ENCODE measurements at places on chromosomes 4 and X.

DNA sequence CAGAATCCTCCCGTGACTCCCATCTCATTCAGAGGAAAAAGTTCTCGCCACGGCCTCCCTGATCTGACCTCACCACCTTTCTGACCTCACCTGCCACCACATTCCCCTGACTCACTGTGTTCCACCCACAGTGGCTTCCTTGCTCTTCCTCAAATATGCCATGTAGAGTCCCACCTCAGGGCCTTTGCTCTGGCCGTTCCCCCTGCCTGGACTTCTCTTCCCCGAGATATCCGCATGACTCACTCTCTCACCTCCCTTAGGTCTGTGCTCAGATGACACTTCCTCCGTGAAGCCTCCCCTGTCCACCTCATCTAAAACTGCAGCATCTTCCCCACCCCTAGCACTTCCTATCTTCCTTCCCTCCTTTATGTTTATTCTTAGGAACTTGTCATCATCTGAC lies 7.2 kb upstream of the TSPYL2 start:
- no peak for DNase-seq

- DNase-seq, result no peak
These were observed 28.2 kb downstream of the PHKA1 start for GRCh38 chrX:72685810-72686456.

GRCh38 chr4:10123227-10124101 lies 6.9 kb upstream of the WDR1 start:
- DNase-seq, result no peak

DNA sequence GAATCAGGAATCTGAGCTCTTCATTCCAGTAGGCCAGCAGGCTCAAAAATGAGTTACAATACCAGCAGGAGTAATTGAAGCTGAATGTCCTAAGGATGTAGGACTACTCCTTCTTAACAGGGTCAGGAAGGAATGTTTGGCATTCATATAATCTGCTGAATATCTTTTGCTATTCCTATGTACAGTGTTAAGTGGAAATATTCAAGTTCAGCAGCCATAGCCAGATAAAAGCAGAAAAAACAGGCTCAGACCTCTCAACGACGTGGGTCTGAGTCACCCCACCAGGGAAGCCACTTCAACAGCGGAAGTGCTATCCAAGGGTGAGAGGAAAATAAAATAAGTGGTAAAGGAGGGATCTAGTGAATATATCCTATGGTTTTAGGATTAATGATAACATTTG lies 577.0 kb downstream of the SPOCK3 start:
- no peak for DNase-seq

- no peak for DNase-seq
These were observed 41.7 kb downstream of the FAM53A start for GRCh38 chr4:1642196-1642951.

DNA sequence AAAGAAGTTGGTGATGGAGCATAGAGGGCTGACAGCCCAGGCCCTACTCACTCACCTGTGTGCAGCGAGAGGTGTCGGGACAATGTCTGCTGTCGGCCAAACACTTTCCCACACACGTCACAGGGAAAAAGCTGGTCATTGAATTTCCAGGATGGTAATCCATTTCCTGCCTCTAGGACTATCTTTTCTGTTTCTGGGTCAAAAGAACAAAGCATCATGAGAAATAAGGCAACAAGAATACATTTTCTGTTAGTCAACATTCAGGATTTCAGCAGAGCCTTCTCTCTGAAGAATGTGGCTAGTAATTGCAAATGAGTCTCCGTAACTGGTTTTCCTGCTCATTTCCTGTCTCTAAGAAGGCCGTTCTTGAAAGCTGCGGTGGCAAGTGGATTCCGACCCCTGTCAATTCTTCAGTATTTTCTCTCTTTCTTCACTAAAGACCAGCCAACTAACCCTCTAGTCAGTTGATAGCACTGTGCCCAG lies 99.4 kb downstream of the C4orf51 start:
- DNase-seq, result no peak

DNA sequence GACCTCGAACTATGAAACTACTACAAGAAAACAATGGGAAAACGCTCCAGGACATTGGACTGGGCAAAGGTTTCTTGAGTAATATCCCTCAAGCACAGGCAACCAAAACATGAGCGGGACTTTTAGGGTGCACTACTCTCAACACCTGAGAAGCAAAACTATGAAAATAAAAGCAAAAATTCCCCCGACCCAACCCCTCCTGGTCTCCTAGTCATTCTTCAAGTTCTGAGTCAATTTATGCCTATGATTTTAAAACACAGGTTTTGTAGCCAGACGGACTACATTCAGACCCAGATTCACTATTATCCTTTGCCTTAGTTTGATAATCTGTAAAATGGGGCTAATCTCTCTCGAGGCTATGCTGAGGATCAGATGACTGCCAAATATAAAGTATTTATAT lies 97.0 kb downstream of the SOWAHB start:
- no peak for DNase-seq

- DNase-seq, result no peak
These were observed 136.2 kb downstream of the HMX1 start for GRCh38 chr4:8735236-8736089.

DNA sequence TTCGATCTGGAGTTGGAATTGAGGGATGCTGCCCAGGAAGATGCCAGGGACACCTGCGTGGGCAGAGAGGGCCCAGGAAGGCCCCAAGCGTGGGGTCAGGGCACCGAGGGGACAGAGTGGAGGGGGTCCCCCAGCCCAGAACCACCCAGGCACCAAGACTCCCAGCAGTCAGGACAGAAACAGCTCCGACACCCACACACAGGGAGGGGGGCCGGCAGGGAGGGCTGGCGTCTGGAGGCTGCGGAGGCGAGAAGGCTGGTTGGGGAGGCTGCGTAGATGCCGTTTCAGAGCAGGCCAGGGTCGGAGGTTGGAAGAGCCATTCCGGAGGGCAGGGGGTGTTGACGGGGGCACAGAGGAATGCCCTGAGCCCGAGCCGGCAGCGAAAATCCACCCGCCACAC lies 23.6 kb downstream of the ATP5ME start:
- DNase-seq, result no peak

GRCh38 chr4:22848332-22848731 lies 155.6 kb downstream of the GBA3 start:
- no peak for DNase-seq

DNA sequence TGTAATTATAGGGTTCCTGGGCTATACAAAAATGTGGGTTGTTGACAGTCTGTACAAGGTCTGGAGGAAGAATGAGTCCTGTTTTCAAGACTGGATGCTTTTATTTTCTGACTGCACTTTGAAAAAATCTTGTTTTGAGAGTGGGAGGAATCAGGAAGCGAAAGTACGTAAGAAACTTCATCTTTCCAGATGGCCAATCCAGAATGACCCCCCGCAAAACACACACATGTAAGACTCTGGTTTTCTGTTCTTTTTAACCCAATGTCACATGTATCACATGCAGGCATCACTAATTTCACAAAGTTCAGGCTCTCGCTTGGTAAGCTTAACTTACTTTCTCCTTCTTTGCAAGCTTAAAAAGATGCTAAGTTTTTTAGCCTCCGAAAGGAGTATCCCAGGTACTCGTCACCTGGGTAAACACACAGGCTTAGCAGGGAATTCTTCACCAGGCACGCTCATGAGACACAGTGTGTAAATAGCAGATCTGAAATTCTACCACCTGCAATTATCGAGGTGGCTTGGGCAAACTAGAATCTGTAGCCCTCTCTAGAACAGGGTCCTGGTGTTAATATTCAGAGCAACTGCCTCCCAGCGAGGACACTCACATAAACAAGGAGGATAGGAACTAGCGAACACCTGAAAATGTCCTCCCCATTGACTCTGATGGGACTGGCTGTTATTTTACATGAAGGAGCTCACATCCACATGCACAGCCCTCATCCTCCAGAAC lies 90.7 kb downstream of the NSUN7 start:
- no peak for DNase-seq

- no peak for DNase-seq
These were observed 26.1 kb downstream of the ARHGEF6 start for GRCh38 chrX:136754651-136755050.

DNA sequence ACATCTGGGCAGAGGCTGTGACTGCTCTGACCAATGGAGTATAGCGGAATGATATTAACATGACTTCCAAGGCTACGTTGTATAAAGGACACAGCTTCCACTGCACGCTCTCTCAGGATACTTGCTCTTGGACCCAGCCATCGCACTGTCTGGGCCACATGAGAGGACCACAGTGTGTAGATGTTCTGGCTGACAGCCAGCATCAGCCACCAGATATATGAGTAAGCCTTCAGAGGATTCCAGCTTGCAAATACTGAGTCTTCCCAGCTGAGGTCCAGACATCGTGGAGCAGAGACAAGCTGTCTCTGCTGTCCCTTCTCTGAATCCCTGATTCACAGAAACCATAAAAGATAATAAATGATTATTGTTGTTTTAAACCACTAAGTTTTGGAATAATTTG lies 146.8 kb upstream of the USP9X start:
- no peak for DNase-seq

DNA sequence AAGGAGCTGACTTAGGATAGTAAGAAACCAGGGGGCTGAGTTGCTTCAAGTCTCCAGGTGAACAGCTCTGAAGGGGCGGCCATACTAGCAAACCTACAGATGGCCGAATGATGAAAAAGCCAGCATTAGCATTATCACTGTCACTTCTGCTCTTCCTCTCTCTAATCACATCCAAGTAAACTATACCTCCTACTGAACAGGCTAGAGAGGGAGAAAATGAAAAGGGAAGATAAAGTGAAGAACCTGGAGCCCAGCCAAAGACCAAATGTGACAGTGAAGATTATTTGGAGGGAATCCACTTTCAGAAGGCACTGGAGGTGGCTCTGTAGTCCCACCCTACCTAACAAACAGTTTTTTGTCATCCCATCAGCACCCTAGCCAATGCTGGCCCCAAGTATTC lies 50.4 kb upstream of the PRPS1 start:
- DNase-seq, result no peak

GRCh38 chrX:1059576-1060561 lies 152.6 kb downstream of the CRLF2 start:
- DNase-seq, result no peak

DNA sequence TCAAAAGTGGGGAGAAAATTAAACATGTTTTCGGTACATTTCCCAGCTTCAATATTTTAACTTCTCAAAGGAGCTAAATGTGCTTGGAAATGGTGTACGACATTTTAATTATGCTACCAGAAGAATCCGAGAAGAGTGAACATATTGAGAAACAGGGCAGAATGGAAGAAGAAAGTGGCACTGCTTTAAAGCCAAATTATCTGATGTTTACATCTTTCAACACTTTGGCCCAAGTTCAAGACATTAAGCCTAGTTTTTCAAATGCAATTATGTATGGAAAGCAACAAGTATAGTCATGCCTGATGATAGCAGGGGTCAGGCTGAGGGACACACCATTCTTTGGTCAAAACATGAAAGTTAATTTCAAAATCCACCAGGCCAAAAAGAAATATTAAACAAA lies 577.9 kb upstream of the ZFP42 start:
- DNase-seq, result no peak

GRCh38 chr4:113109106-113109718 lies 59.8 kb downstream of the ANK2 start:
- no peak for DNase-seq

GRCh38 chr4:1746919-1747602 lies 25.7 kb downstream of the TACC3 start:
- DNase-seq, result no peak

GRCh38 chr4:62914758-62915157 lies 1494.5 kb downstream of the TECRL start:
- no peak for DNase-seq

DNA sequence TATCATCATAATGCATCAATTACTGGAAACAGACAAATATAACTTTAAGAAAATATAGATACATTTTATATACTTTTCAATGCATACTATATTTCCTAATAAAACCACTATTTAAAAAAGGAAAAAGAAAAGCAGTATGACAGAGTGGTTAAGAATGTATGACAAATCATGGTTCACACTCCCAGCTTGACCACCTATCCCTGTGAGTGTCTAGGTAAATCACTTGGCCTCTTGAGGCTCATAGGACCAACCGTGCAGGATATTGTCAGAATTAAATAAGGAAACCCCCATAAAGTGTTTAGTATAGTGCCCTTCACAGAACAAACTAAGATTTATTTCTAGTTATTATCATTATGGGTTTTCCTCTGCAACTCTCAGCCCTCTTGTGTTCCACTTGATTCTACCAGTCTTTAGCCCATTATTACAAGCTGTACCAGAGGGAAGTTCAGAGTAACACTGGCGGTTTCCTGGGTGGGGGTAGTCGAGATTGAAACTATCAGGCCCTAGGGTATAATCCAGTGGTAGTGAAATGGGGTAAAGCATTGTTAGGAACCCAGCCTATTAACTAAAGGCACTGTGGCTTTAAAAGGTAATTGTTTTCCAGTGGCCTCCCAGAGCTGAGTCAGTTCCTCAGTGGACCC lies 55.5 kb upstream of the PAK3 start:
- DNase-seq, result no peak

GRCh38 chr4:146379744-146380143 lies 142.0 kb downstream of the SLC10A7 start:
- DNase-seq, result no peak

DNA sequence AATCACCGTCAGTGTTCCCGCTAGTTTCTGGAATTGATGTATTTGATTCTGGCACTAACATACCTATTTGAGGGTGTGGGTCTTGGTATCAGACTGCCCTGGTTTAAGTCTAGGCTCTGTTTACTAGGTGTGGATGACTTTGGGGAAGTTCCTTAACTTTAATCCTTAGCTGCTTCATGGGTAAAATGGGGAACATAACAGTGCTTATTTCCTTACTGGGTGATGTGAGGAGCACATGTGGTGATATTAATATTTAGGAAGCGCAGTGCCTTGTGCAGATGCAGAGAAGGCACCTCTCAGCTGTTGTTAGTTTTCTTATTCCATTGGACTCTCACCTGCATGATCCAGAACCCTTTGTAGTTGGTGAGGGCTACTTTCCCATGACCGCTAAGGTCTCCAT lies 17.1 kb downstream of the RNF4 start:
- no peak for DNase-seq
